ENCODE measurements at places on chromosomes 11 and 22. TPM values are rescaled to one million over a fixed set of nuclear protein-coding genes. Genes with fewer than 3 reads are reported as not detected.
A peak's percentile ranks its signal among the peaks of the same experiment; 100 is the strongest.

DNA sequence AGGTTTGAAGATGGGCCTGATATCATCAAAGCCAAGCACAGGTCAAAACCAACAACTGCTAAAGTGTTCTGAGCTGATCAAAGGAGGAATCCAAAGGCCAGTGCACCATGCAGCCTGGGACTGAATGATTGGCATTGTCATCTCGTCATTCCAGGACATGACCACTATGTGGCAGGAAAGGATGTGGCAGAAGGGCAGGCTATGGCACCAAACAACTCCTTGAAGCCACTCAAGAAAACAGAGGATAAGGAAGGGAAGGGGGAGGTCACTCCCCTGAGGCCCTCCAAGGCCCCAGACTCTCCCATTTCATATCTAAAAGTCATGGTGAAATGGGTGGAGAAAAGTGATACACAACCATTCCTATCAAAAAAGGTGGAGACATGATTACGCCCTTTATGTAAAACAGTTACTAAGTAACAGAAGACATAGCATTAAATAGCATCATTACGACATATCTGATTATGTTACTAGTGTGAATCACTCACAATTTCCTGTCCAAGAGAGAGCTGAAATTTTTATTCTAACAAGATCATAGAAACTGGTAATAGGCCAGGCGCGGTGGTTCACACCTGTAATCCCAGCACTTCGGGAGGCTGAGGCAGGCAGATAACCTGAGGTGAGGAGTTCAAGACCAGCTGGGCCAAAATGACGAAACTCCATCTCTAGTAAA lies 49.3 kb downstream of the AHNAK start:
- H3K4me3 ChIP-seq, result no peak overlapping the region
- no peak overlapping the region for H3K27ac ChIP-seq
- DNase-seq, result peak; percentile 81
- H3K36me3 ChIP-seq, result no peaks in the 10 kb centered on the region
- no peaks in the 10 kb centered on the region for H3K27me3 ChIP-seq
- peaks cover 10% of the 10 kb centered on the region for H3K4me1 ChIP-seq

GRCh38 chr22:24681236-24681635 lies 78.2 kb downstream of the GGT1 start:
- no peak for DNase-seq
- H3K27ac ChIP-seq, result no peak overlapping the region
- H3K27me3 ChIP-seq, result peaks cover 7% of the 10 kb centered on the region
- peaks cover 4% of the 10 kb centered on the region for H3K4me1 ChIP-seq
- no peak overlapping the region for H3K4me3 ChIP-seq

GRCh38 chr11:109911488-109911887 lies 181.7 kb upstream of the ZC3H12C start:
- no peak overlapping the region for H3K27ac ChIP-seq
- no peaks in the 10 kb centered on the region for H3K4me1 ChIP-seq
- no peaks in the 10 kb centered on the region for H3K36me3 ChIP-seq
- DNase-seq, result no peak
- no peaks in the 10 kb centered on the region for H3K27me3 ChIP-seq

The TTC28 gene
- total RNA-seq, result 55.8 TPM

DNA sequence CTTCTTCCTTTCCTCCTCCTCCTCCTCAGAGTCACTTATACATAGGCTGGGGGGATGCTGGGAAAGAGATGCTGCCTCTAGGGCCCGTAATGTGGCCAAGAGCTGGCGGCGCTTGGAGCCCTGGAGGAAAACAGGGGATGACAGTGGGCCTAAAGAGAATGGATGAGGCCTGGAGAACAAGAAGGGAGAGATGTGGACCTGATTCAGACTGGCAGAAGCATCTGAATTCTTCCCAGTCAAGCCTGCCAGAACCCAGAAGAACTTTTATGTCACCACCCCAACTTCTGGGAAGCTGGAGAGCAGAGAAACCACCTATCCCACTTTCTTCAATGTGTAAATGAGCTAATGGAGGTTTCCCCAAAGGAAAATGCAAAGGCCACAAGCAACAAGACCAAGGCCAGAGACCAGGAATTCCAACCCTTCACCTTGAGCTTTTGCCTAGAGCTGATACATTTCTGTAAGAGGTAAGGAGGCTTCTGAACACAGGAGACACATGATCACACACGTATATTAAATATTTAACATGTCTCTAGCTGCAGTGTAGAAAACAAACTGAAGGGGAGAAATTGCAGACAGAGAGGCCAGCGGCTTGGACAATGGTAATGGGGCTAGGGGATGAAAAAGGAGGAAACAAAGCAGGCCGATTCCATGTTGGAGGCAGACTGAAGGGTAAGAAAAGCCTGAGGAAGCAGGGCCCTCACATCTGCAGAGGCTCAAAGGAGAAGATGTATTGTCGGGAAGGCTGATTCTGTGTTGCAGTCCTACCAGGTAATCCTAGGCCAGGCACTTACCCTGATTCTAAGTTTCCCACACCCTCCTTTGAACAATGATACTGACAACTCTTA lies 1.1 kb downstream of the RRP8 start:
- H3K27ac ChIP-seq, result peak overlapping the region; percentile 78
- DNase-seq, result no peak
- no peaks in the 10 kb centered on the region for H3K27me3 ChIP-seq
- H3K36me3 ChIP-seq, result peaks cover 32% of the 10 kb centered on the region
- H3K4me3 ChIP-seq, result peak overlapping the region; percentile 74

The IL17RA gene
- 12.1 TPM for total RNA-seq

- H3K4me1 ChIP-seq, result no peaks in the 10 kb centered on the region
- H3K36me3 ChIP-seq, result no peaks in the 10 kb centered on the region
- H3K4me3 ChIP-seq, result no peak overlapping the region
- H3K27ac ChIP-seq, result no peak overlapping the region
- no peak for DNase-seq
- peaks cover 14% of the 10 kb centered on the region for H3K27me3 ChIP-seq
Observed at GRCh38 chr11:127972816-127973215, 614.5 kb downstream of the ETS1 start.

DNA sequence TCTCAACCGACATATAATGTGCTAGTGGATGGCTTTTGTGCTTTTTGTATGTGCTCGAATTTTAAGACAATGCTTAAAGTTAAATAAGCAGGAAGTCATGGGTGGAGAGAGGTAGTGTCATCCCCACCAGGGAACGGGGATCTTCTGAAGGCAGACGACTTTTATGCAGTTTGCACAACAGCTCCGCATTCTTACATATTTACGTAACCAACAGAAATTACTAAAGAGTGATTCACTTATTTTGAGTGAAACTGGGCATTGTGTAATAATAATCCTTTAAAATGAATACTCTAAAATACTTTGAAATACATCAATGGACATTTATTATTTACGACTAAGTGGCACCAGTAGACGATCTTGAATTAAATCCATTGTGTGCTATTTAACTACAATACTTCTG lies 305.1 kb downstream of the CNTN5 start:
- H3K27ac ChIP-seq, result peak overlapping the region; percentile 38

DNA sequence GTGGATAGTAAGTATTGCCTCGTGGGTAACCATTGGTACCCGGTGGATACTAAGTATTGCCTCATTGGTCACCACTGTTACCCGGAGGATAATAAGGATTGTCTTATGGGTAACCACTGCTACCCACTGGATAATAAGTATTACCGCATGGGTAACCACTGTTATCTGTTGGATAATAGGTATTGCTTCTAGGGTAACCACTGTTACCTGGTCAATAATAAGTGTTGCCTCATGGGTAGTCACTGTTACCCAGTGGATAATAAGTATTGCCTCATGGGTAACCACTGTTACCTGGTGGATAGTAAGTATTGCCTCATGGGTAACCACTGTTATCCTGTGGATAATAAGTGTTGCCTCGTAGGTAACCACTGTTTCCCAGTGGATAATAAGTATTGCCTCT lies 22.6 kb upstream of the NXPE4 start:
- no peak for DNase-seq
- no peaks in the 10 kb centered on the region for H3K27me3 ChIP-seq
- H3K36me3 ChIP-seq, result no peaks in the 10 kb centered on the region
- H3K4me3 ChIP-seq, result no peak overlapping the region
- no peak overlapping the region for H3K27ac ChIP-seq

The NXPE2 gene
- total RNA-seq, result not detected

- H3K27me3 ChIP-seq, result no peaks in the 10 kb centered on the region
- H3K4me3 ChIP-seq, result no peak overlapping the region
- DNase-seq, result peak; percentile 77
Observed at GRCh38 chr11:95849087-95849825, 59.0 kb downstream of the CEP57 start.

The IL10RA gene
- total RNA-seq, result not detected

- peak; percentile 65 for DNase-seq
- no peaks in the 10 kb centered on the region for H3K36me3 ChIP-seq
- no peak overlapping the region for H3K4me3 ChIP-seq
- no peak overlapping the region for H3K27ac ChIP-seq
- H3K27me3 ChIP-seq, result no peaks in the 10 kb centered on the region
Observed at GRCh38 chr11:62508336-62509058, 38.1 kb downstream of the AHNAK start.

DNA sequence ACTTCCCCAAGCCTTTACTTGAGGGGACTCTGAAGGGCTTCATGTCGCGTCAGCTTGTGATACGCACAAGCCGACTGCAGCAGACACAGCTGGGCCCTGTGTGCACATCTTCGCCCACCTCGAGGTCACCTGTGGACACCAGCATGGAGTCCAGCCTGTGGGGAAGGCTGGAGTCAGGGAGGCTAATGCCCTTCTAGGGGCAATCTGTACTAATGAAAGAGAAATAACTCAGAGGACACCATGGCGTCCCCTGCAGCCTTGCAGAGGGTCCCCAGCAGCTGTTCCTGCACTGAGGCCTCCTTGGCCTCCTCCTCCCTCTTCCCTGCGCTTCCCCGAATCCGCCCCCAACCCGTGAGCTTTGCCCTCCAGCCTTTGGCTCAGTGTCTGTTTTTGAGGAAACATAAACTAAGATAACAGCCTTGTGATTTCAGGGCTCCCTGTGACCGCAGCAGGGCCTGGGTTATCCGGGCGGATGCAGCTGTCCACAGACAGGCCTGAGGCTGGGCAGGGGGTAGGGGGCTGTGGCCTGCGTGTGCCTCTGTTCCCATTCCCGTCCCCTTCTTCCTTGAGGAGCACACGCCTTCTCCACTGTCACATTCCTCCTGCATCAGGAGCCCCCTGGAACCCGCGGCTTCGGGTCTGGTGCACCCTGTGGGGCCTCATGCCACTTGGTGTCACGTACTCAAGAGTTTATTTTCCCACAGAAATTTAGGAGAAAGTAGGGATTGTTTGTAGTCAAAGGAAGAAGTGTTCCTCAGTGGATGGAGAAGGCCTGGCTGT lies 25.0 kb downstream of the KRTAP5-5 start:
- no peak overlapping the region for H3K4me3 ChIP-seq
- H3K36me3 ChIP-seq, result no peaks in the 10 kb centered on the region
- peaks cover 4% of the 10 kb centered on the region for H3K27me3 ChIP-seq
- DNase-seq, result no peak
- H3K27ac ChIP-seq, result no peak overlapping the region

DNA sequence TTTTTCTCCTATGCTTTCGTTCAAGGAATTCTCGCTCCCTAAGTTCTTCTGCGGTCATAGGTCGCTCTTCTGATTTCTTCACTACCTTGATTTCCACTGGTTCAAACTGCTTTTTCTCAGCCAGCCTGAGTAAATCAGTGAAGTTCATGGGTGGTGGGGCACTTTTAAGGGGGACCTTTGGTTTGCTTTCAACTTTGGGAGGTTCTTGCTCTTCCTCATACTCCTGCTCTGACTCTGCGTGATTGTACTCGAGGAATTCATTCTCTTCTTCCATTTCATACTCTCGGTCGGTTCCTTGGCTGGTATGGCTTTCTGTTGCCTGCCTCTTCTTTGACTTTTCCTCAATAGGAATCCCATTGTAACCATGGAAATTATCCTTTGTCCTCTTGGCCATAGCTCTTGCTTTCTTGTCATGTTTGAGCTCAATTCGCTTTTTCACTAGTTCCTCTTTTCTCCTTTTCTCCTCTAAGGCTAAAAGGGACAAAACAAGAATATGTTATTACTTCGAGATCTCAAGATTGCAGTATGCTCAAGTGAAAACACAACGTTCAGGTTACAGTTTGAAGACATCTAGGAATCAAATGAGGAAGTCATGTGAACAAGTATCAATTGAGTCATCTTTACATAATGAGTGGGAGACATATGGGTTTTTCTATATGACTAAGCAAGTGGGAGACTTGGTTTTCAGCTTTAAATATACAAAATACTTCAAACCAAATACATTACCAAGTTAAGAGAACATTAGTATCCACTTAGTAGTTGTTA lies 16.2 kb downstream of the MISFA start:
- no peak overlapping the region for H3K27ac ChIP-seq
- DNase-seq, result no peak
- no peak overlapping the region for H3K4me3 ChIP-seq
- peaks cover 10% of the 10 kb centered on the region for H3K36me3 ChIP-seq
- H3K27me3 ChIP-seq, result no peaks in the 10 kb centered on the region
- H3K4me1 ChIP-seq, result no peaks in the 10 kb centered on the region

DNA sequence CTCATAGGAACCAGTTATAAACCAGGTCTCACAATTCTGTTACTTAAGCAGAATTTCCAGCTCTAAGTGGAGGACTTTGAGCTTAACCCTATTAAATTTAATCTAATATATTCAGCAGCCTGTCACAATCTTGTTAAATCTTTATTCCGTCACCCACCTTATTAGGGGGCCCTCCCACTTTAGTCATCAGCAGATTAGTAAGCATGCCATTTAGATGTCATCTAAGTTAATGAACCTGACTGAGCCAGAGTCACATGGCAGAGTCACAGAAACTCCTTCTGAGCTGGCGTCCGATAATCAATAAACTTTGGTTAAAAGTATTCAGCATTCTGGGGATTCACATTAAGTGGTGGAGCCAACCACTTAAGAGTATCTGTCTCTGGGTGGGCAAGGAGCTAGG lies 35.1 kb downstream of the TTC12 start:
- no peaks in the 10 kb centered on the region for H3K36me3 ChIP-seq
- DNase-seq, result peak; percentile 31
- no peaks in the 10 kb centered on the region for H3K27me3 ChIP-seq
- no peak overlapping the region for H3K4me3 ChIP-seq
- H3K4me1 ChIP-seq, result peaks cover 3% of the 10 kb centered on the region

DNA sequence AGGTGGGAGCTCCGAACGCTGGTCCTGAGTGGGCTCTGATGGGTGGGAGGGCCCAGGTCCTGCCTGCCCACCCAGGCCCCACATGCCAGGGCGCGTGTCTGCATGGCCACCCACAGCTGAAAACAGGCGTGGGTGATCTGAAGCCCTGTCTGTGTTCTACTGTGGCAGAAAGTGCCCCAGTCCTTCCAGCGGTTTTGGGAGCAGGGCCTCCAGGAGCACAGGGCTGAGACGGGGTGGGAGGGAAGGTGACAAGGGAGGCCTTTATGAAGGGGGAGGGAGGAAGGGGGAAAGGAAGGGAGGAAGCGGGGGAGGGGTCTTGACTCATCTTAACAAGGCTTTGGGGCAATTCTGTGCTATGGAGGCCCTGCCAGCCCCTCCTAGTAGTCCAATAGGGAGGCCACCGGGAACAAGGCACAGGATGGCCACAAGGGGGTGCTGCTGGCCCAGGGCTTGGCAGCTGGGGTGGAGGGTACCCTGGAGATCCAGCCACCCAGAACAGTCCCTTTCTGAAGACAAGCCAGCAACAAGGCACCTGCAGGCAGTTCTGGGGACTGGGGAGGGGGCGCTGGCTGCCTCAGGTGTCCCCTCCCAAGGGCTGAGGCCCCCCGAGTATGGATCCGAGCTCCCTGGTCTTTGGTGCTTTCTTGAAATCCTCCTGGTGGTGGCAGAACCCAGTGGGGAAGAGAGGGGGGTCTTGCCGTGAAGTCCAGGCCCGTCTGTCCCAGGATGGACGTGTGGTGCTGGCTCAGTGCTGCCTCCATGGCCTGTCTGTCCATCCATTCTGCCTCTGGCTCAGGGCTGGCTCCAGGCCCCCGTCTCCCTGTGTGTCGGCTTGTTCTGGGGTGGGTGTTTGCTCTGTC lies 6.3 kb upstream of the FADS3 start:
- peaks cover 5% of the 10 kb centered on the region for H3K4me1 ChIP-seq
- H3K36me3 ChIP-seq, result no peaks in the 10 kb centered on the region
- H3K27me3 ChIP-seq, result no peaks in the 10 kb centered on the region
- no peak overlapping the region for H3K4me3 ChIP-seq

Data from A673 (cell line).